ENCODE measurements at places on chromosomes 1 and 21. TPM values are rescaled to one million over a fixed set of nuclear protein-coding genes. Genes with fewer than 3 reads are reported as not detected.

SLAMF6 gene
- total RNA-seq, result 0.53 TPM

PLD5 gene
- 0.58 TPM for total RNA-seq

PRAMEF9 gene
- total RNA-seq, result not detected

ECM1 gene
- 8.7 TPM for total RNA-seq

OR2L5 gene
- not detected for total RNA-seq

ASB17 gene
- not detected for total RNA-seq

ENAH gene
- total RNA-seq, result 229 TPM

KCNQ4 gene
- total RNA-seq, result 2.0 TPM

RNPEP gene
- 24.0 TPM for total RNA-seq

DYRK3 gene
- 12.8 TPM for total RNA-seq

UBXN11 gene
- 3.5 TPM for total RNA-seq

OR2G6 gene
- total RNA-seq, result not detected

TCP10L gene
- 0.53 TPM for total RNA-seq

CD1C gene
- total RNA-seq, result 2.9 TPM

RXFP4 gene
- not detected for total RNA-seq

LCE2B gene
- total RNA-seq, result not detected

NGF gene
- 5.8 TPM for total RNA-seq

C1orf167 gene
- total RNA-seq, result 0.42 TPM

UQCRH gene
- 271 TPM for total RNA-seq

NMNAT2 gene
- 2.4 TPM for total RNA-seq

SLC16A4 gene
- 15.4 TPM for total RNA-seq

PTPRU gene
- total RNA-seq, result 11.7 TPM

MEF2D gene
- 10.0 TPM for total RNA-seq

SIM2 gene
- 0.63 TPM for total RNA-seq

PDIK1L gene
- total RNA-seq, result 18.6 TPM

PRMT2 gene
- 122 TPM for total RNA-seq

LCA5L gene
- 1.1 TPM for total RNA-seq

RIPK4 gene
- 8.8 TPM for total RNA-seq

Data from urinary bladder (tissue), 4 donors.